ENCODE measurements at places on chromosomes 3 and 15. TPM values are rescaled to one million over a fixed set of nuclear protein-coding genes. Genes with fewer than 3 reads are reported as not detected.

The HRG gene
- not detected for total RNA-seq

The ANKRD34C gene
- total RNA-seq = not detected

The GATA2 gene
- total RNA-seq = 4.0 TPM

The REC114 gene
- total RNA-seq = not detected

The ABHD5 gene
- total RNA-seq = 18.5 TPM

The EXD1 gene
- 0.14 TPM for total RNA-seq

The ARID3B gene
- total RNA-seq = 2.8 TPM

The SERPINI2 gene
- not detected for total RNA-seq

The SLCO3A1 gene
- 22.7 TPM for total RNA-seq

The FBXL2 gene
- total RNA-seq = 7.0 TPM

The CSTA gene
- 0.81 TPM for total RNA-seq

The DAZL gene
- total RNA-seq = not detected

The CPNE9 gene
- total RNA-seq = 0.29 TPM

The AMIGO3 gene
- 0.58 TPM for total RNA-seq

The NAALADL2 gene
- total RNA-seq = 0.28 TPM

The CD47 gene
- 36.9 TPM for total RNA-seq

The BAHD1 gene
- 11.2 TPM for total RNA-seq

The FGF12 gene
- total RNA-seq = 0.67 TPM

The SLC9A9 gene
- 0.06 TPM for total RNA-seq

The GNAI2 gene
- 39.0 TPM for total RNA-seq

The PP2D1 gene
- not detected for total RNA-seq

The GJD2 gene
- total RNA-seq = not detected

The LRRIQ4 gene
- total RNA-seq = not detected

The CP gene
- 6.1 TPM for total RNA-seq

The SLCO2A1 gene
- total RNA-seq = 0.22 TPM

The ZNF654 gene
- 4.4 TPM for total RNA-seq

The DNAJA4 gene
- 0.11 TPM for total RNA-seq

The SPINK8 gene
- total RNA-seq = not detected

The CFAP92 gene
- total RNA-seq = not detected

The GPR62 gene
- not detected for total RNA-seq

The CPLX3 gene
- total RNA-seq = not detected

The FANCD2OS gene
- not detected for total RNA-seq

The IMPG2 gene
- total RNA-seq = not detected

The ATP8B4 gene
- total RNA-seq = 1.0 TPM

The RETNLB gene
- total RNA-seq = not detected

All from A549 treated with AZD2906 at 1 μM for 4 hours (cell line).